ENCODE measurements at places on chromosomes 11 and 22. TPM values are rescaled to one million over a fixed set of nuclear protein-coding genes. Genes with fewer than 3 reads are reported as not detected.

DNA sequence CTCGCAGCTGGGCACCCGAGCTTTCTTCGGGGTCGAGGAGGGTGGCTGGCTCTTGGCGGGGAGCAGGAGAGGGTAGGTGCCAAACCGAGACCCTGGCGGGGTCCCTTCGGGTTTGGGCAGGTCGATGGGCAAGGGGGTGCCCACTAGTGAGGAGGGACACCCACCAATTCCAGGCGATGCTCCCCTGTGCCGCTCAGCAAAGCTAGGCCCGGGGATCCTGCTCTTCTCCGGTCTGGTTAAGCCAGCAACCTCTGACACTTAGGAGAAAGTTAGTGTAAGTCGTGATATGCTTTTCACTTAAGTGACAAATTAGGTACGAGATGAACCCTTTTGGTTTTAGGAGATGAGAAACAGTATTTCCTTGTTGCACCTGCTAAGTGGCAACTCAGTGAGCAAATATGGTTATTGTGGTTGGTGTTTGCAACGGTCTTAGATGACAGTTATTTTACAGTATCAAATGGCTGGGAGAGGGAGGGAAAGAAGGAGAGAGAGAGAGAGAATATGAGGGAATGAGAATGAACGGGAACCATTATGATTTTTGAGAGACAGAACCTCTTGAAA, 565 bp downstream of the NUCB2 start:
- H3K4me1 ChIP-seq: peaks cover 16% of the 10 kb centered on the region
- no peaks in the 10 kb centered on the region for H3K27me3 ChIP-seq
- peak; percentile 70 for DNase-seq
- H3K27ac ChIP-seq: peak overlapping the region; percentile 32
- no peaks in the 10 kb centered on the region for H3K36me3 ChIP-seq

GRCh38 chr11:27158456-27159334, 118.1 kb downstream of the BBOX1 start:
- H3K27ac ChIP-seq: no peak overlapping the region
- no peak overlapping the region for H3K4me3 ChIP-seq
- DNase-seq: peak; percentile 74
- H3K36me3 ChIP-seq: no peaks in the 10 kb centered on the region
- no peaks in the 10 kb centered on the region for H3K27me3 ChIP-seq

DNA sequence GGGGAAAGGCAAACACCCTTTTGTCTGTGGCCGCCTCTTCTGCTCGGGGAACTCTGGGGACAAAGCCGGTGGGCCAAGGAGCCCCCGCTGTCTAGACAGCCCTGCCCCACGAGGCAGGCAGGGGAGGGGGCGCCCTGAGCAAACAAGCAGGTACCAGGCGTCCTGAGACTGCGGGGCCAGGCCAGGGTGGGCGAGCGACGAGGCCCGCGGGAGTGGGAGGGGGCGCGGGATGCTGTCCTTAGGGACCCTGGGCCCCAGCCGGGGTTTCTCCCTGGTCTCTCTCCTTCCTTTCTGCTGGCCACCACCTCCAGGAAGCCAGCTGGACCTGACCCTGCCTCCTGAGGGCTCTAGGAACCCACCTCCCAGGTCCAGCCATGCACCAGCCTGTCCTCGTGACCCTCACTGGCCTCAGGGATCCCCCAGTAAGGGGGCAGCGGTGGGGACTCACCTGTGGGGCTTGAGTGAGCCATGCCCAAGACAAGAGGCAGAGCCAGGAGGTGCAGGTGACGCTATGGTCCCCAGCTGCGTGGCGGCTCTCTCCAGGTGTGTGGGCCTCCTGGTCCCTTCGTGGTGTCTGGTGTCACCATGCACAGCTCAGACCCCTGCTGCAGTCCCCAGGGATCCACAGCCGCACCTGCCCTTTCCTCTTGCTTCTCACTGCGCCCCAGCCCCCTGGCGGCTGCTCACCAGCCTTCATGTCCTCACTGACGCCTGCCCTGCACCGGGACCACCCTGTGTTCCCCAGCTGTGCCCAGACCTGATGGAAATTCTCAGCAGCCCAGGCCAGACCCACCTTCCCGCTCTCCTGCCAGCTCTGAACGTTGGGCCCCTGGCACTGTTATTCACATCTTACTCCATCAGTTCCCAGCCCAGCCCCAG, 26.5 kb upstream of the MUC5AC start:
- peak; percentile 59 for DNase-seq
- H3K36me3 ChIP-seq: no peaks in the 10 kb centered on the region
- H3K4me1 ChIP-seq: no peaks in the 10 kb centered on the region

DNA sequence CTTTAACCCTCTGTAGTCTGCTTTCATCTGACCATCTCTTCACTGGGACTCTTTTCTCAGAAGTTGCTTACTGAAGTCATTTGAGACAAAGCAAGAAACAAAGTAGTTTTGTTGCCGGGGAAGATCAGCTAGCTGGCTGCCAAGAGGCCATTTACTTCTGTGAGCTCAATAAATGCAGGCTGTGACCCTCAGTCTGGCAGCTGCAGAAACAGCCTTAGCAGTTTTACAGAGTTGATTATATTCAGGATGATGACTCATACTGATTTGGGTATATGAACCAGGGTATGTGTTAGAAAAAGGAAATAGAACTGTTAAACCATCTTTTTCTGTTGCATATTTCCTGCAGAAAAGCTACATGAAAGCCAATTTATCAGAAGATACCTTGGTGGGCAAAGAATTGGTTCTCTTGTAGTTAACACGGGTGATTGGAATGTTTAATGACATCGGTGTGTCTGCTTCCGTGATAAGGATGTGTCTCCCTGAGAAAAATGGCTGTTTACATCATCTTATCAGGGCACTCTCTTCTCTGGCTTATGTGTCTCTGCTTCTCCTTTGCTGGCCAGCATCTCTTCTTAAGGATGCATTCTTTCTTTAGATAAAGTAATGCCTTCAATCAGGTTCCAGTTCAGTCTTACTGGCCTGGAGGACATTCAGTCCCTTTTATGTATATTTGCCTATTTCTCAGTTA, 18.5 kb downstream of the FIBIN start:
- no peak overlapping the region for H3K4me3 ChIP-seq
- H3K27me3 ChIP-seq: no peaks in the 10 kb centered on the region
- no peaks in the 10 kb centered on the region for H3K4me1 ChIP-seq
- H3K27ac ChIP-seq: no peak overlapping the region

DNA sequence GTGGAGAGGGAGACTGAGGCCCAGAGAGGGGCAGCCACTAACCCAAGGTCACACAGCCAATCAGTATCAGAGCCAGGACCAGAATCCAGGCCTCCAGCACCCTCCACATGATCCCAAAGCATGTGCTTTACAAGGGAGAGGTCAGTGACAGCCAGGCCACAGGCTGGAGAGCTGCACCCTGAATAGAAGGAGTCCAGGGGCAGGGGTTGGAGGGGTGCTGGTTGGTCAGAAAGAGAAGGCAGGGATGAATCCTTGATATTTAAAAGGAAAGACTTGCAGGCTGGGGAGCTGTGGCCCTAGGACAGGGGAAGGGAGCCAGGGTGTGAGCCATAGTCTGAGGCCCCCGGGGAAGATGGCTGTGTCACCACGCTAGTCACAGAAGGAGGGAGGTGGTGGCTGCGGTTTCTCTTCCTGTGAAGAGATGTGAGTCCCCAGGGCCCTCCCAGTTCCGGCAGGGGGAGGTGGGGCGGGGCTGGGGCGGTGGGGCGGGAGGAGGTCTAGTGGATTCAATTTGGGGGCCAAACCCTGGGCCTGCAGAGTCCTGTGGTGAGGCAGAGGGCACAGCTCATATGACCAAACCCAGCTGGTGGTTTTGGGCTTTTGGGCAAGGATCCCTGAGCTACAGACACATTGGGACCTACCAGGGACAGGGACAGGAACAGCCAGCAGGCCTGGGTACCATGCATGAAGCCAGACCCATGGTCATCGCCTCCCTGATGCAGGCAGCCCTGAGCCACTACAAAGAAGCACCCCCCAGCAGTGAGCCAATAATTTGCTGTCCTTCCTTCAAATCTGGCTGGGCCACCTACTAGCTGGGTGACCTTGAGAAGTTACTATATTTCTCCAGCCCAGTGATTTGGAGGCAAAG, 14.0 kb downstream of the RAC2 start:
- H3K27ac ChIP-seq: peak overlapping the region; percentile 97
- peaks cover 44% of the 10 kb centered on the region for H3K36me3 ChIP-seq
- peak overlapping the region; percentile 39 for H3K4me3 ChIP-seq
- peak; percentile 92 for DNase-seq
- peaks cover 64% of the 10 kb centered on the region for H3K4me1 ChIP-seq
- H3K27me3 ChIP-seq: no peaks in the 10 kb centered on the region

DNA sequence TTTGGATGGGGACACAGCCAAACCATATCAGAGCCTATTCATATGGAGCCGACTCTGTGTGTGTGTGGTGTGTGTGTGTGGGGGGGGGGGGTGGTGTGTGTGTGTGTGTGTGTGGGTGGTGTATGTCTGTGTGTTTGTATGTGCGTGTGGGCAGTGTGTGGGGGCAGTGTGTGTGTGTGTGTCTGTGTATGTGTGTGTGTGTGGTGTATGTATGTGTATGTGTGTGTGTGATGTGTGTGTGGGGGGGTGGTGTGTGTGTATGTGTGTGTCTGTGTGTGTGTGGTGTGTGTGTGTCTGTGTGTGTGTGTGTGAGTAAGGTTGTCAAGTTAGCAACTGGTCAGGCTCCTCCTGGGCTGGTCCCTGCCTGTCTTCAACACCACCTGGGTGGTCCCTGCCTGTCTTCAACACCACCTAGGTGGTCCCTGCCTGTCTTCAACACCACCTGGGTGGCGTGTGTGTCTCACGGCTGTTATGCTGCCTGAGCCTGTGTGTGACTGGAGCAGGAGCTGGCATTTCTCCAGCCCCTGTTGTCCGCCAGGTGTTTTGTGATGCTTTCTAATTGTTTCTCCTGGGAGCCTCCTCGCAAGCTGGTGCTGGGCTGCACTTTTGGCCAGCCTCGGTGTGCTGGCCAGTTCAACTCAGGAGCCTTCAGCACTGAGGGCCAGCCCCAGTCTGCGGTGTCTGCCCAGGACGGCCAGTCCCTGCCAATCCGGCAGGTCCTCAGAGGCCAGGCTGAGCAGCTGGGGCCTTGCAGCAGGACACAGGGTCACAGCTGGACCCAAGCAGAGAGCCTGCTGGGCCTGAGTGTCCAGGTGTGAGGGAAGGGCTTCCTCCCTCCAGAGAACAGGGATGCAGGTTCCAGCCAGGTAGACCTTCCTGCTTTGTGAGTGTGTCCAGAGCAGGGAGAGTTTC, 21.5 kb upstream of the PVALB start:
- H3K36me3 ChIP-seq: no peaks in the 10 kb centered on the region
- no peak for DNase-seq
- H3K4me1 ChIP-seq: peaks cover under 1% of the 10 kb centered on the region
- no peaks in the 10 kb centered on the region for H3K27me3 ChIP-seq
- H3K4me3 ChIP-seq: no peak overlapping the region
- no peak overlapping the region for H3K27ac ChIP-seq

GRCh38 chr11:763549-764321, 13.6 kb downstream of the GATD1 start:
- no peak for DNase-seq
- H3K36me3 ChIP-seq: peaks cover 32% of the 10 kb centered on the region
- no peaks in the 10 kb centered on the region for H3K27me3 ChIP-seq
- H3K27ac ChIP-seq: no peak overlapping the region
- no peaks in the 10 kb centered on the region for H3K4me1 ChIP-seq
- H3K4me3 ChIP-seq: no peak overlapping the region

The ADM gene
- not detected for total RNA-seq

The CHADL gene
- total RNA-seq: 0.90 TPM

DNA sequence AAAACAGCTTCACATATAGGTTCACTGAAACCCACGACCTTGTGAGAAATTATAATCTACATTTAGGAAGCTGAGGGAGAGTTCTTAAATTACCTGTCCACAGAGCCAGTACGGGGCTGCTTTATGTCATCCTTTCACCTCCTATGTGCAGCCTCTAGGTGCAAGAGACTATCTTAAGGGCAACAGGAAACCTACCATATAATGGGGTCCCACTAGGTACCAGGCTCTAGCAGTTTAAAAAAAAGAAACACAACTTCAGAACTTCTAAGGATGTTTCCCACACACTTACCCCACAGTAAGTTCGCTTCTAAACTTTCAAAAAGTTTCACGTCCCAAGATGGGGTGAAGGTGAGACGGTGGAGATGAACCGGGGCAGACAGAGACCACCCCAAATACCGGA, 573 bp downstream of the STK33 start:
- no peaks in the 10 kb centered on the region for H3K27me3 ChIP-seq
- H3K36me3 ChIP-seq: no peaks in the 10 kb centered on the region
- no peak overlapping the region for H3K27ac ChIP-seq
- peak; percentile 51 for DNase-seq
- H3K4me1 ChIP-seq: peaks cover 38% of the 10 kb centered on the region

DNA sequence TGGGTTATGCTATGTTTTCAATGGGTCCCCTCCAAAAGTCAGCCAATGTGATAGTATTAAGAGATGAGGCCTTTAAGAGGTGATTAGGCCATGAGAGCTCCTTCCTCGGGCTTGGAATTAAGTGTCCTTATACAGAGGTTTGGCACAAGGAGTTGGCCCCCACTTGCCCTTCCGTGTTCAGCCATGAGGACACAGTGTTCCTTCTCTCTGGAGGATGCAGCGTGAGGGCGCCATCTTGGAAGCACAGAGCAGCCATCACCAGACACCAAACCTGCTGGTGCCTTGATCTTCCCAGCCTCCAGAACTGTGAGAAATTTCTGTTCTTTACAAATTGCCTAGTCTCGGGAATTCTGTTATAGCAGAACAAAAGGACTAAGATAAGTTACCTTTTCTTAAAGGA, 26.9 kb downstream of the POU2AF3 start:
- peaks cover 44% of the 10 kb centered on the region for H3K4me1 ChIP-seq
- H3K36me3 ChIP-seq: no peaks in the 10 kb centered on the region
- H3K4me3 ChIP-seq: no peak overlapping the region
- no peak overlapping the region for H3K27ac ChIP-seq

The THRSP gene
- not detected for total RNA-seq

GRCh38 chr22:19321757-19322156, 30.2 kb upstream of the CLTCL1 start:
- no peaks in the 10 kb centered on the region for H3K27me3 ChIP-seq
- 0 out of 2 replicates have a peak, but pooled peaks cover 7% of the 10 kb centered on the region for H3K36me3 ChIP-seq
- no peak for DNase-seq
- no peak overlapping the region for H3K4me3 ChIP-seq

The RAB38 gene
- total RNA-seq: 2.6 TPM

The FBXO7 gene
- total RNA-seq: 110 TPM

DNA sequence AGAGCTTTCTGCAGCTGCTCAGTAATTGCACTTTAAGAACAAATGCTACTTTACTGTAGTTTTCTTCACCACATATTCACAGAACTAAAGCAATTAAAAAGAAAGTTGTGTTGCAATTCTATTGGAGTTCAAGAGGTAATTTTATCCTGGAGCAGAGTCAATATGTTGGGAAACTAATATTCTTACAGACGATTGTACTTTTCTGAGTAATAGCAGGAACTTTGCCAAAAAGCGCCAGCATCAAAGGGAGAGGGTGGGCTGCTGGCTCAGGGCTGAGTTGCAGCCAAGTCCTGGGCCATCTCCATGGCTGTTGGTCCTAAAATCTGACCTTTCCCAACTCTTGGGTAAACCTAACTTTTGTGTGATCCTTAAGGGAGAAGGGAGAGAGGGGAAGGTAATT, 73.6 kb upstream of the MYO18B start:
- no peak overlapping the region for H3K4me3 ChIP-seq
- H3K27ac ChIP-seq: no peak overlapping the region
- no peaks in the 10 kb centered on the region for H3K4me1 ChIP-seq
- no peak for DNase-seq
- H3K36me3 ChIP-seq: no peaks in the 10 kb centered on the region
- no peaks in the 10 kb centered on the region for H3K27me3 ChIP-seq
